ENCODE measurements at places on chromosomes 1 and 21. TPM values are rescaled to one million over a fixed set of nuclear protein-coding genes. Genes with fewer than 3 reads are reported as not detected.

DNA sequence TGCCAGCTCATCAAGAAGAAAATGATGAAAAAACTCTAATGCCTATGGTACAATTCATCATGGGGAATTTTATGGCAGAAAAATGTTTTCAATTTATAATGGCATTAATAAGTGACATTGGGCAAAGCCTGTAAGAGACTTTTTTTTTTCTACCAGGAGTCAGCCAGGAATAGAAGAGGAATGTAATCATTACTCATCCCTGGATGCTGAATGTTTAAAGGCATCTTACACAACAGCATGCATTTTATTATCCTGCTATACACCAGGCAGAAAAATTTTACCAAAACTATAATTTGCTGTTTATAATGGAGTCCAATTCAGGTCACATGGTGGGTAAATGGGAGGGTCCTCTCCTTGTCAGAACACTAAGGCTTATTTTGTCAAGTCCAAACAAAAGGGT is 189.9 kb upstream of the BEND5 start:
- no peaks in the 10 kb centered on the region for H3K4me1 ChIP-seq
- no peaks in the 10 kb centered on the region for H3K27me3 ChIP-seq
- no peak overlapping the region for H3K4me3 ChIP-seq
- no peaks in the 10 kb centered on the region for H3K36me3 ChIP-seq

DNA sequence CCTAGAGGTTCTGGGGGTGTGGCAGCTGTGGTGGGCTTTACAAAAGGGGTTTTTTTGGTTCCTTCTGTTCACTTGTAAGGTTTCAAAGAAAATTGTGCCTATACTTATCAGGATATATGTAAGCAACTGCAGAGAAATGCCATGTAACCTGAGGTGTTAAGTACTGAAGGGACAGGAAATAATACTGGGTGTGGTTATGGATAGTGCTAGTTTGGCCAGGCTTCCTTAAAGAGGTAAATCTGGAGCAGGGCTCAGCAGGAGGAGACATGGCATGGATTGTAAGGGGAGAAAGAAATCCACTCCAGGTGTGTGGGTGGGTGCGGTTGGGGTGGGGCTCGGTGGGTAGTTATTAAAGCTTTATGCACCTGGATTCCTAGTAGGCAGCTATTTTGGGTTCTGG is 28.3 kb downstream of the KIRREL1 start:
- DNase-seq, result no peak
- no peaks in the 10 kb centered on the region for H3K27me3 ChIP-seq
- H3K4me3 ChIP-seq, result no peak overlapping the region
- no peaks in the 10 kb centered on the region for H3K36me3 ChIP-seq
- no peak overlapping the region for H3K27ac ChIP-seq

GRCh38 chr1:227942021-227942715 is 5.6 kb downstream of the WNT9A start:
- H3K27ac ChIP-seq, result no peak overlapping the region
- DNase-seq, result no peak
- no peaks in the 10 kb centered on the region for H3K4me1 ChIP-seq
- no peaks in the 10 kb centered on the region for H3K27me3 ChIP-seq
- H3K4me3 ChIP-seq, result no peak overlapping the region

- H3K4me1 ChIP-seq, result peaks cover 29% of the 10 kb centered on the region
- H3K36me3 ChIP-seq, result no peaks in the 10 kb centered on the region
- H3K4me3 ChIP-seq, result no peak overlapping the region
- DNase-seq, result no peak
Observed at GRCh38 chr1:67169496-67169895, 3.2 kb downstream of the IL23R start.

Gene AHDC1
- 21.3 TPM for total RNA-seq

Gene CFHR2
- total RNA-seq, result not detected

DNA sequence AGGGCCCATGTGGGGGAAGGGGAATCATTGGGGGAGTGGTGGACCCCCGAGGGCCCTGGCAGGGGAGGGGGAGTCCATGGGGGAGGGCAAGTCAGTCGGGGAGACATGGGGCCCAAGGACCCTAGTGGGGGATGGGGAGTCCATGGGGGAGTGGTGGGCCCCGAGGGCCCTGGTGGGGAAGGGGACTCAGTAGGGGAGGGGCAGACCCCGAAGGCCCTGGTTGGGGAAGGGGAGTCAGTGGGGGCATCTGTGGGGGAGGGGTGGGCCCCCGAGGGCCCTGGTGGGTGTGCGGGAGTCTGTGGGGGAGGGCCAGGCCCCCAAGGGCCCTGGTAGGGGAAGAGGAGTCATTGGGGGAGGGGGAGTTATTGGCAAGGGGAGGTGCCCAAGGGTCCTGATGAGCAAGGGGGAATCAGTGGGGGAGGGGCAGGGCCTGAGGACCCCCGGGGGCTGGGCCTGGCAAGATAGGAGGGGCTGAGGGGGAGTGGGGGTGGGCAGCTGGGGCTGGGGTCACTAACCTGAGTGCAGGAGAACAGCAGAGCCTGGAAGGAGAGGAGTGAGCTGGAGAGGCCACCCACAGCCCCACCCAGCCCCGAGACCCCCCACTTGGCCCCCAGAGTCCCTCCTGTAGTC is 2.1 kb downstream of the MXRA8 start:
- no peak for DNase-seq
- no peak overlapping the region for H3K27ac ChIP-seq

Gene FGR
- total RNA-seq, result 1.9 TPM

Gene AKIRIN1
- 66.4 TPM for total RNA-seq

DNA sequence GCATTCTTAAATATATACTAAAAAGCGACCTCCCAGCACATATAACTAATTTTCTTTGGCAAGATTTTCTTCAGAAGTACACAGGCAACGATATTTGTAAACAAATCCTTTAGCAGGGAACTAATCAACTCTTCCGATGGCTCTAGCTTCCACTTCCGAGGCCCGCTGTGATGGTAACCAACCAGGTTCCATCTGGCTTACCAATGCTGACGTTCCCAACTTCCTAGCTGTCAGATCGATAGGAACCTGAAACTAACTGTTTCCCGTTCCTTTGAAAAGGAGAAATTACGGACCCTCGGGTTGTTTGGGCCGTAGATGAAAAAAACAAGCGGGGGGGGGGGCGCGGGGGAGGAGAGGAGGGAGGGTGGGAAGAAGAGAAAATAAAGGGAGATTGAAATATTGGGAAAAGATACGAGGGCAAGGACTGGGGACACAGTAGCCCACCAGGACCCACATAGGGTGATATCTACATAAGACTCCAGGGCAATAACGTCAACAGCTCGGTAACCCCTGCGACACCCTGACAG is 513 bp downstream of the GTF2B start:
- peak overlapping the region; percentile 86 for H3K4me3 ChIP-seq
- peaks cover 26% of the 10 kb centered on the region for H3K4me1 ChIP-seq
- no peaks in the 10 kb centered on the region for H3K27me3 ChIP-seq
- peak overlapping the region; percentile 91 for H3K27ac ChIP-seq
- DNase-seq, result peak; percentile 36

GRCh38 chr21:25462517-25462971 is 144.7 kb downstream of the MRPL39 start:
- no peak overlapping the region for H3K4me3 ChIP-seq
- no peaks in the 10 kb centered on the region for H3K4me1 ChIP-seq
- DNase-seq, result no peak
- no peak overlapping the region for H3K27ac ChIP-seq

DNA sequence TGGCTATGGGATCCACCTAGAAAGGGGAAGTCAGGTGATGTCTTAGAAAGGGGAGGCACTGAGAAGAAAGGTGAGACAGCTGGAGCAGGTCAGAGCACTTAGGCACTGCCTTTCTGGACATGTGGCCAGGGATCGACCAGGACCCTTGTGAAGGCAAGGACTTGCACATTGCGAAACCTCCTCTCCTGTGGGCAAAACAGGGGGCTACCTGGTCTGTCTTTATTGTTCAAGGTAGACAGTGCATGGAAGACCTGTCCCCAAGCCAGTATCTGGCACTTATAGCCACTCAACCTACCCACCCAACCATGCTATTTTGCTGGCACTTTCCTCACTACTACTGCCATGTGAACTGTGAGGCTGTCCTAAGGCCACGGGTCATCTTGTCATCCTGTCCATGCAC is 67.2 kb downstream of the NAV1 start:
- DNase-seq, result no peak
- no peaks in the 10 kb centered on the region for H3K27me3 ChIP-seq
- H3K4me1 ChIP-seq, result no peaks in the 10 kb centered on the region
- no peak overlapping the region for H3K27ac ChIP-seq
- H3K36me3 ChIP-seq, result no peaks in the 10 kb centered on the region

GRCh38 chr1:220705782-220706181 is 15.6 kb downstream of the C1orf115 start:
- no peak overlapping the region for H3K27ac ChIP-seq
- H3K36me3 ChIP-seq, result no peaks in the 10 kb centered on the region
- H3K27me3 ChIP-seq, result no peaks in the 10 kb centered on the region
- H3K4me1 ChIP-seq, result no peaks in the 10 kb centered on the region
- no peak for DNase-seq
- no peak overlapping the region for H3K4me3 ChIP-seq

DNA sequence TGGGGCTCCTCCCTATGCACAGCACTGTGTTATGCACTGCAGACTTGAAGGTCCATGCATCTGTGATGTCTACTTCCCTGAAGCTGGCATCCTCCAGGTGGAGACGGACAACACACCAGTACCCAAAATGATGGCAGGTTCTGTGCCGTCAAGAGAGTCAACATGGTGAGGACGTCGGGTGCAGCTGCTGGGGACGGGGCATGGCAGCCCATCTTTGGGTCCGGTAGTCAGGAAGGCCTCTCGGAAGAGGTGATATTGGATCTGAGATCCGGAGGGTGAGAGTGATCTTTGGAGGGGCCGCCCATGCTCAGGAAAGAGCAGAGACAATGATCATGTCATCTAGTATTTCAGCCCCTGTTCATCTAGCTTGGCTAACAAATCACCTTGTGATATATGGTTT is 104.1 kb downstream of the RIPK4 start:
- no peak for DNase-seq
- no peaks in the 10 kb centered on the region for H3K4me1 ChIP-seq
- H3K27ac ChIP-seq, result no peak overlapping the region
- no peaks in the 10 kb centered on the region for H3K27me3 ChIP-seq
- no peaks in the 10 kb centered on the region for H3K36me3 ChIP-seq

Gene LCE1D
- total RNA-seq, result not detected

Gene CCDC190
- not detected for total RNA-seq

DNA sequence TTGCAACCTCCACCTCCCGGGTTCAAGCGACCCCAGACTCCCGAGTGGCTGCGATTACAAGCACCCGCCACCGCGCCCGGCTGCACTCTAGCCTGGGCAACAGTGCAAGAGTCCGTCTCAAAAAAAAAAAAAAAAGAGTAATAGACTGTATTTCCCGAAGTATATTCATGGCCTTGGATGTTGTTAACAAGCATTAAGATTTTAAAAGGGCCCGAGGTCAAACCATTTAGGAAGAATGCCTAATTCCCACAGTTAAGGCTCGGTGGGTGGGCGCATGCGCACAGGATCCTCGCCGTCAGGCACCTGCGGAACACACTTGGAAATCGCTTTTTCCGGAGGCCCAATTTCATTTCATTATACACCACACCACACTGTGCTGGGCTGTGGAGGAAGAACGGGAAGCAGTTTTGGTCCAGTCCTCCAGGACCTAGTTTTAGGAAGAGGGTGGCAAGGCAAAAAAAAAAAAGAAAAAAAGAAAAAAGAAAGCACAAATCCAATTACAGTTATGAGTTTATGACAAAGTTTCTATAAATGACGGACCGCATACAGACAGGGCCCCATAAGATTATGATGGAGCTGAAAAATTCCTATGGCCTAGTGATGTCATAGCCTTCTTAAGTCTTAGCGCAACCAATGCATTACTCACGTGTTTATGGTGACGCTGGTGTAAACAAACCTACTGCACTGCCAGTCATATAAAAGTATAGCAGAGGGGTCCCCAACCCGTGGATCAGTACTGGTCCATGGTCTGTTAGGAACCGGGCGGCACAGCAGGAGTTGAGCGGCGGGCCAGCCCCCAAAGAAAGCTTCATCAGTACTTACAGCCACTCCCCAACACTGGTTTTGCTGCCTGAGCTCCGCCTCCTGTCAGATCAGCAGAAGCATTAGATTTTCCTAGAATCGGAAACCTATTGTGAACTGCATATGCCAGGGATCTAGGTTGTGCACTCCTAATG is 38.2 kb downstream of the H3-3A start:
- H3K27ac ChIP-seq, result peak overlapping the region; percentile 42
- no peaks in the 10 kb centered on the region for H3K27me3 ChIP-seq
- no peaks in the 10 kb centered on the region for H3K36me3 ChIP-seq
- no peaks in the 10 kb centered on the region for H3K4me1 ChIP-seq
- peak; percentile 31 for DNase-seq
- peak overlapping the region; percentile 58 for H3K4me3 ChIP-seq

DNA sequence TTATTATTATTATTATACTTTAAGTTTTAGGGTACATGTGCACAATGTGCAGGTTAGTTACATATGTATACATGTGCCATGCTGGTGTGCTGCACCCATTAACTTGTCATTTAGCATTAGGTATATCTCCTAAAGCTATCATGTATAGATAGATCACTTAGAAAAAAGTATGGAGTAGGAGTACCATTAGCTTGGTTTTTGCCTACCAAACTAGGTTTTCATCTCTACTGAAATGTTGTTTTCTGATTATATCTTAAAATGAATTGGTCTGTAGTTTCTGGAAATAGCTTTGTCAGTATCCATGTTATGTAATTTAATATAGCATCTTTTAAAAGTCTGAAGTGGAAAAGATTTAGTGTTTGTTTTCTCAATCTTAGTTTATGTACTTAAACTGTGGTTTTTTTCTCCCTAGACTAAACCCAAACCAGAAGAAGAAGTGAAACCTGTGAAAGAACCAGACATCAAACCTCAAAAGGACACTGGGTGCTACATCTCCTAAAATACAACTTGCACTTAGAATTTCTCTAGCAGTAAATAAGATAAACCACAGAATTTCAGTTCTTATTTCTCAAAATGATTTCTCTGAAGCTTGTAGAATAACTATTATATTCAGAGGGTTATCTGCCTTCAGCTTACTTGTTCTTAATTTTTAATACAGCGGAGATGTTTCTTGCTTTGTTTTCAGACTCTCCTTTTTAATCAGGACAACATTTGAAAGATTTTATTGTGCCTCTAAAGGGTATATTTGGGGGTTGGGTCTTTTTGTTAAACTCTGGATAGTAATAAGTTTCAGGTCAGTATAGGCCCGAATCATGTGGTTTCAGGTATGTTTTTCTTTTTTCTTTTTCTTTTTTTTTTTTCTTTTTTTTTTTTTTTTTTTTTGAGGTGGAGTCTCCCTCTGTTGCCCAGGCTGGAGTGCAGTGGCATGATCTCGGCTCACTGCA is 4.5 kb upstream of the FAM177B start:
- no peaks in the 10 kb centered on the region for H3K4me1 ChIP-seq
- no peak overlapping the region for H3K27ac ChIP-seq
- H3K4me3 ChIP-seq, result no peak overlapping the region
- DNase-seq, result no peak

Gene HCRTR1
- not detected for total RNA-seq

Gene GSTM1
- total RNA-seq, result not detected

- H3K36me3 ChIP-seq, result no peaks in the 10 kb centered on the region
- no peaks in the 10 kb centered on the region for H3K27me3 ChIP-seq
- no peak for DNase-seq
- H3K4me3 ChIP-seq, result no peak overlapping the region
Observed at GRCh38 chr1:206704226-206704625, 19.5 kb downstream of the MAPKAPK2 start.

GRCh38 chr1:21865943-21866706 is 54.1 kb downstream of the LDLRAD2 start:
- H3K4me3 ChIP-seq, result no peak overlapping the region
- no peaks in the 10 kb centered on the region for H3K4me1 ChIP-seq
- H3K27me3 ChIP-seq, result no peaks in the 10 kb centered on the region
- H3K27ac ChIP-seq, result no peak overlapping the region
- H3K36me3 ChIP-seq, result no peaks in the 10 kb centered on the region

Gene STIL
- total RNA-seq, result 1.9 TPM

- no peaks in the 10 kb centered on the region for H3K27me3 ChIP-seq
- no peak overlapping the region for H3K27ac ChIP-seq
- H3K4me3 ChIP-seq, result no peak overlapping the region
- H3K36me3 ChIP-seq, result no peaks in the 10 kb centered on the region
- peaks cover 6% of the 10 kb centered on the region for H3K4me1 ChIP-seq
Observed at GRCh38 chr1:65260851-65261473, 48.4 kb upstream of the DNAJC6 start.
